Activated naive CD4-positive, alpha-beta T cell treated with anti-CD3 and anti-CD28 coated beads, Interleukin-2, amount 50 U/mL, for 72 hours (primary cell): ENCODE measurements at places on chromosomes 4 and X. TPM values are rescaled to one million over a fixed set of nuclear protein-coding genes. Genes with fewer than 3 reads are reported as not detected.

Gene PPEF1
- not detected for total RNA-seq

Gene XAGE1A
- total RNA-seq: not detected

Gene SYAP1
- total RNA-seq: 19.5 TPM

Gene TEX11
- total RNA-seq: not detected

Gene UNC5C
- total RNA-seq: not detected

Gene CCNG2
- total RNA-seq: 49.8 TPM

Gene NONO
- total RNA-seq: 527 TPM

Gene BTC
- total RNA-seq: not detected

Gene VCX2
- not detected for total RNA-seq

Gene IRAK1
- total RNA-seq: 104 TPM

Gene ADRA2C
- total RNA-seq: 0.35 TPM

Gene GPC4
- total RNA-seq: 0.27 TPM

Gene DACH2
- not detected for total RNA-seq

Gene GPR50
- total RNA-seq: not detected

Gene MAOB
- total RNA-seq: not detected

Gene GLUD2
- total RNA-seq: 0.36 TPM

Gene LYAR
- 39.6 TPM for total RNA-seq

GRCh38 chr4:127698789-127699200 lies 31.4 kb upstream of the SLC25A31 start:
- no peak for DNase-seq

DNA sequence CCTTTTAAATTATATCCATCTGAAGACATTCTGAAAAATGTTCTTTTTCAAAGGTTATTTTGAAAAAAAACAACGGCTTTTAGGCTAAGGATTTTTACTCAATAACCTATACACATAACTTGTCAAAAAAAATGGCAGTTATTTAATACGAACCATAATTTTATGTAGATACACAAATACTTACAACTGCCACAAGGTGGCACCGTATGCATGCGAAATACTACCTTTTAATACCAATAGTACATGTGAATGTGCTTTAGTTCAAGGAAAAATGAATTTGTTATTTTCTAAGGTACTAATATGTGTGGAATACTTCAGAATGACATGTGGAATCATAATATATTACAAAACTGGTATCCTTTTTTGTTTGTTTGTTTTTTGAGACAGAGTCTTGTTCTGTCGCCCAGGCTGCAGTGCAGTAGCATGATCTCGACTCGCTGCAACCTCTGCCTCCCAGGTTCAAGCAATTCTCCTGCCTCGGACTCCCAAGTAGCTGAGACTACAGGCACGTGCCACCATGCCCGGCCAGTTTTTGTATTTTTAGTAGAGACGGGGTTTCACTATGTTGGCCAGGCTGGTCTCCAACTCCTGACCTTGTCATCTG lies 4.6 kb upstream of the MAD2L1 start:
- peak; percentile 27 for DNase-seq

GRCh38 chrX:105725228-105725627 lies 97.1 kb upstream of the NRK start:
- no peak for DNase-seq

GRCh38 chr4:185600801-185601434 lies 65.6 kb upstream of the PDLIM3 start:
- DNase-seq: no peak

DNA sequence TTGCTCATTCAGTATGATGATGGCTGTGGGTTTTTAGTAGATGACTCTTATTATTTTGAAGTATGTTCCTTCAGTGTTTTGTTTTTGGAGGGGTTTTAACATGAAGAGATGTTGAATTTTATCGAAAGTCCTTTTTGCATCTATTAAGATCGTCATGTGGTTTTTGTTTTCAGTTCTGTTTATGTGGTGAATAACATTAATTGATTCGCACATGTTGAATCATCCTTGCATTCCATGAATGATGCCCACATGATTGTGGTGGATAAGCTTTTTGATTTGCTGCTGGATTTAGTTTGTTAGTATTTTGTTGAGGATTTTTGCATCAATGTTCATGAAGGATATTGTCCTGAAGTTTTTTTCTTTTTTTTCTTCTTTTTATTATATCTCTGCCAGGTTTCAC lies 347.4 kb upstream of the EPHA5 start:
- no peak for DNase-seq

DNA sequence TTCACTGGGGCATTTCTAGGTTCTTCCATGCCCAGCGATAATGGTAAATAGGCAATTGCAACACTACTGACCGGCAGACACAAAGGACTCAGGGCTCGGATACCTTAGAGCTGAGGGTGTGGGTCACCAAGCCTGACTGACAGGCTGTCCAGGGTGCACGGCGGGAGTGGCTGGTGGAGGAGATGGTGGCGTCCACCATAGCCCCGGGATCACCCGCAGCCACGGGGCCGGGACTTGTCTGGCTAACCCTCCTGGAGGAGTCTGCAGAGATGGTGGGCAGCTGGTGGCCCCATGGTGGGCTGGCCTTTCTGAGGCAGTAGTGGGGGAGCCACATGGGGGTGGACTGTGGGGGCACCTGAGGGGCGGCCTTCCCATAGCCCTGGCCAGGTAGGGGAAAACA lies 11.7 kb upstream of the ABLIM2 start:
- DNase-seq: no peak

GRCh38 chr4:17526695-17527477 lies 11.9 kb downstream of the CLRN2 start:
- no peak for DNase-seq

DNA sequence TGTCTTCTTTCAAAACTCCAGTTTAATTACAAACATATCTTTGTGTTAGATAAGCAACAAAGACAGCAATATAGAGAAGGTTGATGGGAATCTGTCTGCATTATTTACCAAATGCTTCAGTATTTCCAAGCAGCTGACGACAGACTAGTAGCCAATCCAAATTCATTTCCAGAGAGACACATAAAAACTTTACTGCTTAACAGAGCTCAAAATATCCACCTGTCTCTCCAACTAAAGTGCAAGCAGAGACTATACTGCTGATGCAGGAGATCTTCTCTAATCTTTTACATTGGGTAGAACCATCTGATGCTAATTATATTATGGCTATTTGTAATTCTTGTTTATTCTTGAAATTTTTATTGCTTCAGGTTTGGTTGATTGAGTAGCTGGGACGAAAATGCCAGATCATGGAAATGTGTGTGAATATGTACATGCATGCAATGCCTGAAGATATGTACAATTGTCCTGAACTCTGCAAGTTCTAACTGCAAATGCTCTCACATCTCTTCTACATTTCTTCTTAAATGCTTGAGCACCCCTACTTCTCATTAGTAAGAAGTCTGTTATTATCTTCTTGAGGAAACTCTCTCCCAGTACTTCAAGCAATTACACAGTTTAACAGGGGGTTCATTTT lies 200.0 kb downstream of the PDHA2 start:
- DNase-seq: no peak

- DNase-seq: no peak
Observed at GRCh38 chrX:15242899-15243555, 26.9 kb downstream of the ASB9 start.

- no peak for DNase-seq
Observed at GRCh38 chr4:168485156-168485910, 5.0 kb upstream of the DDX60L start.

DNA sequence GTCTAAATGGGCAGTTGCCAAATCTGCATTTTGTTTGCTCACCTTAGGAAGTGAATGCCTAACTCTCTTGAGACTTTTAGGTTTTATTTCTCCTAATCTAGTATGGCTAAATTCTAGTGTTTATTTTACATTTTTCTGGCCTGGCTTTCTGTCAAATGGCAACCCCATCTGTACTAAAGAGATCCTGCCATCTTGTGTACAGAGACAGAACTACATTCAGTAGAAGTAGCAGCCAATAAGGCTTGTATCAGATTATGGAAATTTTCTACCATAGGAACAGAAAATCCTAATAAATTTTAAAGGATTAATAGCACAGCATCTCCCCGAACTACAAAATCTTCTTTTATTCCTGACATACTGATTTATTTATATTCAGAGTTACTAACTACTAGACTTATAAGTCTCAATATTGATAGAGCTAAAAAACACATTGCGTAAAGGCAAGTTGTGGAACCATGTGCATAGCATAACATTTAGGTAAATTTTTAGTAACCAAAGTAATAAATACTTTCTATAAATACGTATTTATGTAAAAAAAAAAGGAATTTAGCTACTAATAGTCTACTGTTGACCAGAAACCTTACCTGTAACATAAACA lies 45.5 kb downstream of the TMEM144 start:
- no peak for DNase-seq

GRCh38 chr4:183142571-183143550 lies 43.8 kb downstream of the WWC2 start:
- DNase-seq: no peak

GRCh38 chr4:153655928-153656327 lies 28.2 kb upstream of the TLR2 start:
- DNase-seq: no peak

DNA sequence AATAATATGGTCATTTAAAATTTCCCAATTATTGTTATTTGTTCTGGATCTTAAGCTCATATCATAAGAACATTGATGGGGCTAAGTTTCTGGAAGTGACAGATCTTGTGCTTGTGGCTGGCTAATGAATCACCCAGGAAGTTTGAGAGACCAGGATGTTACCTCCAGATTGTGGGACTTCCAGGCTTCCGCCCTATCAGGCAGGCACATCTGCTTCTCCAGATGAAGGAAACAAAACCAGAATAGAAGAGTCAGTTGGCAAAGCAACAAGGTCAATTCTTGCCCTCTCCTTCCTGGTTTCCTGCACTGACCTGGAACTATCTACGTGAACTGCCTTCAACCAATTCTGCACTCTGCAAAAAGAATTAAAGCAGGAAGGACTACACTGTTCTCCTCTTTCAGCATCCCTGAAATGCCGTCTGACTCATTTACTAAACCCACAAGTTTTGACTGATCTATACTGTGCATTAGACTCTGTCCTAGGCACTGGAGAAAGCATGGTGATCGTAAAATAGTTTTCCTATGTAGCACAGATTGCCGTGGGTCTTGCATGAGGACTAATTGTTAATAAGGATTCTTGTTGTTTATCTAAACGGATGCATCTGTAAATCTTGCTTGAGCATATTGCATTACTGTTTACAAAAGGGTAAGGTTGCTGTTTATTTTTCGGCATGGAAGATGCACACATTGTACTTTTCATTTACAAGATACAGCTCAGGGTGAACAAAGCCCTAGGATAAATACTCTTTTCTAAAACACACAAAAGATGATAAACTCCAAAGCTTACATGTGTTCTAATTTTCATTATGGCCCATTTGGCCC lies 74.6 kb downstream of the AMELX start:
- DNase-seq: no peak

DNA sequence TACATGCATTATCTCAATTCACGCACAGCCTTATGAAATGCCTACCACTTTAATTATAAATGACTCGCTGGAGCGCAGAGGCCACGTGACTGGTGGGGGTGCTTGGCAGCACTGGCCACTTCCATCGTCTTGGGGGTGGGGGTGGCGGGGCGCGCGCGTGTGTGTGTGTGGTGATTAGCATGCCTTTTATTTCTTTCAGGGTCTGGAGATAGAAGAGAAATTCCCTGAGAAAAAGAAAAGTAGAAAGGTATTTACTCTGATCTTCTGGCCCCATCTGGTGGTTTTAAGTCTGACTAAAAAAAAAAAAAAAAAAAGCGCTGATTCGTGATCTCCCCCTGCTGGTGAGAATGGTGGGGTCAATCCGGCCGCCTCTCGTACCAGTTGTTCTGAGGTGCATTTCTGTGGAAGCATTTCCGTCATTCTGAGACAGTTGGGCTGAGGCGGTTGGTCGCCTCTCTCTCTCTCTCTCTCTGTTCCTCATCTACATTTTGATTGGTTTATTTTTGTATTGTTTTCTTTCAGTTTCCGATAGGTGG lies at the start of gene CCNB3:
Gene CCNB3, plus strand, starts transcription at position 402 of the 536 bp plus-strand sequence. CDS start 80,399 bp downstream, outside the sequence.
- peak; percentile 58 for DNase-seq

- DNase-seq: no peak
Observed at GRCh38 chr4:7094916-7095315, 27.1 kb upstream of the GRPEL1 start.

GRCh38 chr4:86129546-86129945 lies 230.3 kb downstream of the MAPK10 start:
- DNase-seq: no peak

DNA sequence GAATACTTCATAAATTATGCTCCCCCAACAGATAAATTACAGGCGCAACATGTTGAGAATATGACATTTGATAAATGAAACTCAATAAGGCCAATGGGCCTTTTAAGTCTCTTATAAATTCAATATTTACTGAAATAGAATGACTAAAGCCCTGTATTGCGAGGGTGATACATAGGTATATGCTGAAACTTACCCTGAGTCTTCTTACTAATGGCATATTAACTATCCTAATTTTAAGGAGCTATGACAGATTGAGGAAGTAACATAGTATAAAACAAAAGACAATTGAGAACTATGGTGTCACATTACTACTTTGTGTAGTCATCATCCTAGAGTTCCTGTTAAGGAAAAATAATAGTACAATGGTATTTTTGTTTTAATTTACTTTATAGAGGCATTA lies 440.7 kb downstream of the IL15 start:
- DNase-seq: no peak

DNA sequence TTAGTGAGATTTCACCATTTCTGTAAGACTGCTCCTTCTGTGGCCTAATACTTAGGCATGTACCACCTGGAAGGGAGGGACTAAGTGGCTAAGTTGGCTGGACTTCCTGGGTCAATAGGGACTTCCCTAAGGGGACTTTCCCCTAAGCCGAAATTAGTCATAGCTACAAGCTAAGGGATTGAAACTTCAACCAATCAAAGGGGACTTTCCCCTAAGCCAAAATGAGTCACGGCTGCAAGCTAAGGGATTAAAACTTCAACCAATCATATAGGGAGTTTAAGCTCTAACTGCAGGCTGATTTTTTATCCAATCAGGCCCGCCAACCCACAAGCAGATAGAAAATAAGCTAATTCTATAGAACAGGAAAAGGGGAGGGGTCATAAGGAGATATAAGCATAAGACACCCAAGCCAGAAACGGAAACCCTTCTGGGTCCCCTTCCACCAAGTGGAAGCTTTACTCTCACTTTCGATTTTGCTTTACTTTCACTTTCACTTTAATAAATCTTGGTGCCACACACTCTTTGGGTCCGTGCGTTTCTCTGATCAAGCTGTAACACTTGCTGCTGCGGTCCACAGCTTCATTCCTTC lies 382.8 kb downstream of the KLHL4 start:
- DNase-seq: no peak

DNA sequence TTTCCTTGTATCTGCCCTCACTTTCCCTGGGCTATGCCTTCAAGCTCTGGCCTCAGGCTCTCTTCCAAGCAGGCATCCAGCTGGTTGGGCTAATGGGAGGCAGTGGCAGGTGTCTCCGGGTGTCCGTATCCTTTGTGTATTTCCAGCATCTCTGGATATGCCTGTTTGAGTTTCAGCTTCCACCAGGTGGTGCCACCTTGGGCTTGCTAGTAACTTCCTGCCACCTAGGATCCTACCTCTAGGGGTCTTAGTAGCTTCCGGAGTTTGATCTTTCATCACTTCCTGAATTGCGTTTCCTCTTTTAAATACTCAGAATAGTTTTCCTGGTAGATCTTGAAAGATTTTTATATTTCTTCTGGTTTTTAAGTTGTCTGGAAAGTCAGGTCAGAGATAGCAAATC lies 23.2 kb upstream of the ANOS1 start:
- DNase-seq: no peak
